Right renal cortex interstitium (tissue), 3 donors: ENCODE measurements at places on chromosomes 4 and X. TPM values are rescaled to one million over a fixed set of nuclear protein-coding genes. Genes with fewer than 3 reads are reported as not detected.

Gene OPRPN
- polyA plus RNA-seq: not detected

Gene CLIC2
- polyA plus RNA-seq: 3.8 TPM

- no peak for DNase-seq
These were observed 646 bp downstream of the ABCB7 start for GRCh38 chrX:75155447-75155826.

DNA sequence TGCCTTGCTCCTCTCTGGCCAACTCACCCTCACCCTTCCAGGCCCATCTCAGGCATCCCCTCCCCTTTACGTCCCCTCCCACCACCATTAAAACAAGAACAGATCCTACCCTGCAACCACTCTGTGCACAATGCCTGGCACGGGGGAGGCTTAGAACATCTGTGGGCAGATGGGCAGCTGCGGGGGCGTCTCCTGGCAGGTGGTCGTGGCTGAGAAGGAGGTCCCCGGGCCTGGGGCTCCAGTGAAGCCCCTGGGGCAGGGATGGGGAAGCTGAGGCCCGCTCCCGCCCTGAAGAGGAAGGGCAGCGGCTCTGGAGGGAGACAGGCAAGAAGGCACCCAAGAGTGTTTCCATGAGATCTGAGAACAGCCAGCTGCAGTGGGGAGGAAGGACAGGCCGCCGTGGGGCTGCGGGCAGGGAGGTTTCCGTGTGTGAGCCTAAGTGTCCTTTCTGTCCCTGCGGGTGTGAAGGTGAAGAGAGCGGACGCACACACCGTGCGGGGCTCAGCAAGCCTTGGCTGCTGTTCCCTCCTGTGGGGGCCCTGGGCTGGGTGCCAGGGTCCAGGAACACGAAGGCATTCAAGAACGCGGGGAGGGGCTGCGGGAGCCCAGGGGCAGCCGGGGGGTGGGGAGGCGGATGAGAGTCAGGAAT is 7.8 kb upstream of the TBC1D14 start:
- no peak for DNase-seq
